ENCODE measurements at places on chromosomes 3 and 15.

DNA sequence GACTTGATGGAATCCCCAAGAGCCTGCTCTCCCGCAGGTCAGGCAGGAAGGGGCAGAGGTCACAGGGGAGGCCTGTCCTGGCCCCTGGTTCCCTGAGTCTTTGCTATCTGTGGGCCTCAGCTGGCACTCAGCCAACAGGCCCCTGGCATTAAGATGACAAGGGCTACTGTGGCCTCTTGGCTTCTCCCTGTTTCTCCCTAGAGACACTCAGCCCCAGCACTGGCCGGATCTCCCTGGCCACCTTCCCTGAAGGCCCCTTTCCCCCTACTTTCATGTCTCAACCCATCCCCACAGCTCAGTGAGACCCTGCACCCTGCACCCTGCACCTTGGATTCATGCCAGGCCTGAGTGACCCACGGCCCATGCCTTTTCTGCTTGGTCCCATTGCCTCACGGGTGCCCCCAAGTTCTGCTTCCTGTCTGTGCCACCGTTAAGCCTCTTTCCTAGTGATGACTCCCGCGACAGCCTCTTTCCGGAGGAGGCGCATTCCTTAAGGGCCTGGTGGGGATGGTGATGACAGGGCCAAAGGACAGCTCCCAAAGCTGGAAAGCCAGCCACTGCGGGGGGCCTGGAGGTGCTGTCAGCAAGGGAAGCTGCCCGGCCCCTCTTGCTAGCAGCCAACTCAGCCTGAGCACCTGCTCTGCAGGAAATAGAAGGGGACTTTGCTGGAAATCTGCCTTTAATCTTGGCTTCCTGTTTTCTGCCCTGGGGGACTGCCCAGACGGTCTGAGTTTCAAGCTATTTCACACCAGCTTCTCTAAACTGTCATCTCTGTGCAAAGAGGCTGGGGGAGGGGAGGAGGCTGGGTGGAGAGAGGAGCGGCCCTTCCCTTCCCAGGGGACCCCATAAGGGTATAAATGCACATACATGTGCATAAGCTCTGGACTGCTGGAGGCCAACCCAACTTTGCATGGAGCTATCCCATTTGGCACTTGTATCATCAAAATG lies 4.8 kb upstream of the CSK start:
- no peak for DNase-seq

DNA sequence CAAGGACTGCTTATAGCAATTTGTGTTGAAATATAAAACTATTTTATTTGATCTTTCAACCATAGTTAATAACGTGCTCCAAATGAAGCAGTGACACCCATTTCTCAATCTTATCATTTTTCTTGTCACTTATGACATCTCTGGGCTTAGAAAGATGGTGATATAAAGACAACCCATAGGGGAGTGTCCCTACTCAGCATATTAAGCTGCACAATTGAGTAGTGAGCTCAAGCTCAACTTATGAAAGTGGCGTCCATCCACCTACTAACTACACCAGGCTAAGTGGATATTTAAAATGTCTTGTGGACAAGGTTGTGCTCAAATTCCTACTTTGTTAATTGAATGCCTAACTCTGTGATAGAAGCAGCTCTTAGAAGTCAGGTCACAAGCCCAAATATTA lies 46.7 kb downstream of the SLC9C1 start:
- no peak for DNase-seq

- no peak for DNase-seq
Measured at GRCh38 chr3:101509281-101509680, 3.7 kb downstream of the SENP7 start.

GRCh38 chr3:47971081-47971480 lies 45.1 kb downstream of the MAP4 start:
- no peak for DNase-seq

- no peak for DNase-seq
Measured at GRCh38 chr3:102092617-102093466, 243.5 kb downstream of the NFKBIZ start.

GRCh38 chr15:63240109-63240508 lies 37.3 kb upstream of the APH1B start:
- no peak for DNase-seq

GRCh38 chr3:35664460-35664919 lies 25.2 kb downstream of the ARPP21 start:
- no peak for DNase-seq

DNA sequence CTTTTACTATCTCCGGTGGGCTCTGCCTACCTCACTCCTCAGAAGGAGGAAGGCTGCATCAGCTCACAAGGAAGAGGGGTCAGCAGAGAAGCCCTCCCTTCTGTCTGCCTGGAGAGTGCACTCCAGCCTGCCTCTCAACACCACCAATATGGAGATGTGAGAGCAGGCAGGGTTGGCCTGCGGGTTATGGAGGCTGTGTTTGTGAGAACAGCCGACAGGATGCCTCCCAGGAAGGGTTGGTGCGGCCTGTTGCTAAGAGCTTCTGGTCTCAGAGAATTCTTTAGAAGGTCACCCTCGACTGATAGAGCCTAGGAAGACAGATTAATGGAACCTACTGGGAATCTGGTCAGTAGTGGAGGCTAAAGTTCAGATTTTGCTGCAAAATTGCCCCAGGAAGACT lies 326.1 kb downstream of the NTRK3 start:
- no peak for DNase-seq

GRCh38 chr3:98109807-98110549 lies 20.5 kb upstream of the OR5H1 start:
- peak; percentile 70 for DNase-seq

DNA sequence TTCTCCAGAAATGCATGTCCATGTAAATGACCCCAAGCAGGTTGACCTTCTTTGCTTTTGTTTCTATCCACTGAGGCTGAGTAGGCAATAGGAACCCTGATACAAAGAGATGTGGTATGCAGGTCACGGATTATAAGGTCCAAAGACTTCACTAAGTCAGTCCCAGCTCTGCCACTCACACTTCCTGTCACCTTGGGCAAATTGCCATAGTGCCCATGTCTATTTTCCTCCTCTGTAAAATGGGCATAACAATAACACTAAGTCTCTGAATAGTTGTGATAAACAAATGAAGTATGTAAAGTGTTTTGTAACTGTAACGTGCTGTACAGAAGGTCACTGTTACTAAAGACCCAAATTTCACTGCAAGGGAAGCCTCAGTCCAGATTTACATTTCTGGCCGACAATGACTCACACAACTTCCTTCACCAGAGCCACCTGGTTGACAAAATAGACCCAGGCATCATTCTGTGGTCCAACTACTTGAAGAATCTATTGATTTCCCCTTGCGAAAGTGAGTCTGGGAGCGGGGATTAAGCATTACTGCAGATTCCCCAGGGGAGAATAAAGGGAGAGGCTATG lies 175.4 kb upstream of the LPP start:
- no peak for DNase-seq

DNA sequence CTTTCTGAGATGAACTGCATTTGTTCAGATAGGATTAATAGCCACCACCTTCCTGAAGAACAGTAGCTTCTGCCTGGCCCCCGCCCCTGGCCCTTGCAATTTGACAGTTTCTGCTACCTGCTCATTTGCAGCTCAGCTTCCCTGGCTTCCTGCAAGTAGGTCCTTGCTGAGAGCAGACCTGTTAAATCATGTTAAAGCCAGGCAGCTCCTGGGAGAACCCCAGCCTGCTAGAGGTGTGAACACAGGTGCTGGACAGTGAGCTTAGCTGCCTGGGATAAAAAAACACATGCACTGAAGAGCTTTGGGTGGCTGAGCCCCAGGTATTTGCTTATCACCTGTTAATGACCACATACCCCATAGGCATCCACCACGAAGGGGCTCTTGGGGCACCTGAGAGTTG lies 143.4 kb downstream of the PTPRG start:
- no peak for DNase-seq

All from LNCaP clone FGC (cell line).